Esophagus muscularis mucosa (tissue), 4 donors: ENCODE measurements at places on chromosomes 12 and 14. TPM values are rescaled to one million over a fixed set of nuclear protein-coding genes. Genes with fewer than 3 reads are reported as not detected.

The CCDC38 gene
- total RNA-seq: not detected

The PPP1CC gene
- total RNA-seq: 100 TPM

The OAS2 gene
- total RNA-seq: 6.5 TPM

The SLC6A15 gene
- total RNA-seq: 0.83 TPM

The HHIPL1 gene
- 5.6 TPM for total RNA-seq

The KRT80 gene
- not detected for total RNA-seq

The AKAP5 gene
- 2.1 TPM for total RNA-seq

The HCAR2 gene
- total RNA-seq: not detected

The BDKRB2 gene
- total RNA-seq: 16.1 TPM

The AGAP2 gene
- 11.2 TPM for total RNA-seq

The YEATS4 gene
- 17.6 TPM for total RNA-seq

The SLC7A7 gene
- total RNA-seq: 9.6 TPM

The RNU4-1 gene
- not detected for total RNA-seq

The ACVRL1 gene
- 125 TPM for total RNA-seq

The ATG101 gene
- 30.3 TPM for total RNA-seq

The NOPCHAP1 gene
- 5.4 TPM for total RNA-seq

The PTCSC3 gene
- not detected for total RNA-seq
